ENCODE measurements at places on chromosomes 6 and 20.

DNA sequence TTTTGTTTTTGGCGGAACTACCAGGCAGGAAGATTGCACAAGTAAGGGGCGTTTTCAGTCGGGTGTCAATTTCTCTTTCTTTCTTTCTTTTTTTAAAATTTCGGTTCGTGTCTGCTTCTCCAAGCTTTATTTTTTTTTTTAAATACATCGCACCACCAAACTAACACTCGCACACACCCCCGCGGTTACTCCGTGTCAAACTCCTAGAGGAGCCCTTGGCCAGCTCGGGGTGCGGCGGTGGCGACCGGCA is 338 bp downstream of the UTRN start:
- DNase-seq, result no peak

GRCh38 chr20:39145921-39146320 is 183.8 kb downstream of the DHX35 start:
- DNase-seq, result no peak

DNA sequence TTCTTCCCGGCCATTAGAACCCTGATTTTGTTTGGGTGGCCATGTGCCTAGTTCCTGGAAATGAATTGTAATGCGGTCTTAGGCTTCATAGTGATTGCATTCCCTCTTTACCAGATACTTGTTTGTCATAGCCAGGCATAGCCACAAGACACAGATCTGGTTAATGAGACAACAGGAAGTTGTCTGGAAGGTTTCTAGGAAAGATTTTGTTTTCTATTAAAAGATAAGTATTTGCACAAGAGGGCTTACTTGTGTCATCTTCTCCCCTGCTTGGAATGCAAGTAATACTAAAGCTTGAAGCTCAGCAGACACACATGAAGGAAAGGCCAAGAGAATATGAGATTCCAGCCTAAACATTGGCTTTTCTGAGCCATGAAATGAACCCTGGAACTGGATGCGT is 12.9 kb downstream of the FARS2 start:
- DNase-seq, result no peak

DNA sequence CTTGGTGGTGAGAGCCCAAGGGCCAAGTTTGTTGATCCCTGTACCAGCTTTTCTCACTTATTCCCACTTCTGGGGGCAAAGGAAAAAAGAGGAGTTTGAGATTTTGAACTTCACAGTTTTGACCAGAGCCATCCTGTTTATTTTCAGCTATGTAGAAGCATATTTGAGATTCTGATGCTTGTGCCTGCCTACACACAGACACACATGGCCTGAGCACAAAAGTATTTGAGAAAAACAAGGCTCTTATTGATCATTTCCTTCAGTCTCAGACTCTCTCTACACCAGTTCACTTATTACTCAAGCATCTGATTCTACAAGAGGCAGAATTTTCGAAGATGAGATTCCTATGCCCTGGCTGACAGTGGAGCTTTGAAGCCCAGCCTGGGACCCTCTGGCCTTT is 100.7 kb downstream of the TCP11 start:
- no peak for DNase-seq

- DNase-seq, result no peak
Measured at GRCh38 chr6:143549221-143549948, 37.9 kb upstream of the FUCA2 start.

DNA sequence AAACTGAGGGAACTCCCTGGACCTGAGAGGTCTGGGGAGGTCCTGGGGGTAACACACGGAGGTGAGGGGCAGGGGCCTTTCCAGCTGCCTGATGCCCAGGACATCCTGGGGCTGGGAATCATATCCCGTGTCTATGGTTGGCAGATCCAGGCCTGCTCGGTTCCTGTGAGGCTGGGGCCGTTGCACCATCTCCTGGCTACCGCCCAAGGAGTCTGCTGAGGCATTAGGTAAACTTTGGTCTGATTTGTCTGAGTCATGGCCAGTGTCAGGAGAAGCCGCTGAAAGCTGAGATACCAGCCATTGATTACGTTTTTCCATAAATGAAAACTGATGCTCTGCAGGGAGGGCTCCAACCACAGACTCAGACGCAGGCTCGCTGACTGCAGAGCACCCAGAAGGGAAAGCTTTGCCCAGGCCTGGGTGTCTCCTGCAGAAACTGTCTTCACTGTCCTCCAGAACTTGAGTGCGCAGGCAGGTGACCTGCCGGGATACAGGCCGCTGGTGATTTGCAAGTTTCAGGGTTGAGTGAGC is 14.2 kb downstream of the TRAF3IP2 start:
- no peak for DNase-seq

All from vagina (tissue), 2 donors.